ENCODE measurements at places on chromosomes 6 and 20.

GRCh38 chr6:68726337-68726736, 91.3 kb downstream of the ADGRB3 start:
- no peak for DNase-seq

- DNase-seq: no peak
These were observed 12.2 kb downstream of the ILRUN start for GRCh38 chr6:34684364-34684763.

GRCh38 chr20:50309280-50309763, 118.7 kb downstream of the CEBPB start:
- no peak for DNase-seq

DNA sequence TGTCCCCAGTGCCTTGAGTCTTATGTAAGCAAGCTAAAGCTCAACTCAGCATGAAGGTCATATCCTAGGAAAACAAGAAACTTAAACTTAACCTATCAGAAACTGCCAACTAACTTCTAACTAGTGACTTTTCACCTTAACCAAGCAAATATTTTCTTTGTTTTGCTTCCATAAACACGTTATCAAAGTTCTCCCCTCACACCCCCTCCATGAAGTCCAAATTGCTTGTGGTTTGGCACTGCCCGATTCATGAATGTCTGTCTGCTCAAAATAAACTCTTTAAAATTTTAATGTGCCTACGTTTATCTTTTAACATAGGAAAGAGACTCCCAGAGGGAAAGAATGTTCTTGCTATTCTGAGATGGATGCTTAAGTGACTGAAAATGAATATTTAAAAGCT, 34.9 kb downstream of the GSTA2 start:
- DNase-seq: no peak

DNA sequence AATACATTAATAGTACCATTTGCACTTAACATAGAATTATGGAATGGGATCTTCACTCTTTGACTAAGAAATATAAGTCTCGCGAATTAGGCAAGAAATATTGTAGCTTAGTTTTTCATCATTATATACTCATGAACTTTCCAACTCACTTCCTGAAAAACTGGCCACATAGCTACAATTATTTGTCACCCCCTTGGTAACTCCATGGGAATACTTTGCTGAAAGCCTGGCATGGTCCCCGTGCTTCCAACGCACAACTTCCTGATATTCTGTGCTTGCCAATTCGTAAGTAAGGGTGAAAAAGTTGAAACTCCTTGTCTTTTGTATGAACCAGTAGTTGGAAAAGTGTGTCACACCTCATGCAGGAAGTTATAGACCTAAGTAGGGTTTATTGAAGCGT, 23.7 kb upstream of the HLA-DQA1 start:
- no peak for DNase-seq

- no peak for DNase-seq
These were observed 79.0 kb upstream of the FYN start for GRCh38 chr6:111952274-111952673.

GRCh38 chr20:43963872-43964791, 49.5 kb downstream of the TOX2 start:
- no peak for DNase-seq

GRCh38 chr20:13331536-13331935, 110.5 kb downstream of the ISM1 start:
- DNase-seq: no peak

DNA sequence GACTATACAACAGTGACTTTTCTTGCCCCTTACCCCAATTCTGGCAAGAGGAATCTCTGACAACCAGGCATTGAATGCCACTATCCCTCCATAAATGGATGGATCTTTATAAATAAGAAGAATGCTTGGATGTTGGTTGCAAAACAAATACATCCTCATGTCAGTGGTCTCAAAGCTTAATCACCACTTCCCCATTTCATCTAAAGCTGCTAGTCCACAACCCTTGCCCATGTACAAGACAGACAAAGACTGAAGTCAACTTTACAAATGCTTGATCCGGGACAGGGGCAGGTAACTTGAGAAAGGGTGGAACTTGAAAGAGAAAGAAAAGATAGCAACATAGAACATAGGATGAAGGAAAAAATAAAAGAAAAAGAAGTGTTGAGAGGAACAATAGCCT, 540.5 kb upstream of the NOX3 start:
- DNase-seq: no peak

- DNase-seq: no peak
These were observed 18.9 kb upstream of the TRAF3IP2 start for GRCh38 chr6:111624401-111625098.

- DNase-seq: no peak
These were observed 67.2 kb upstream of the RNF24 start for GRCh38 chr20:4082406-4083097.

DNA sequence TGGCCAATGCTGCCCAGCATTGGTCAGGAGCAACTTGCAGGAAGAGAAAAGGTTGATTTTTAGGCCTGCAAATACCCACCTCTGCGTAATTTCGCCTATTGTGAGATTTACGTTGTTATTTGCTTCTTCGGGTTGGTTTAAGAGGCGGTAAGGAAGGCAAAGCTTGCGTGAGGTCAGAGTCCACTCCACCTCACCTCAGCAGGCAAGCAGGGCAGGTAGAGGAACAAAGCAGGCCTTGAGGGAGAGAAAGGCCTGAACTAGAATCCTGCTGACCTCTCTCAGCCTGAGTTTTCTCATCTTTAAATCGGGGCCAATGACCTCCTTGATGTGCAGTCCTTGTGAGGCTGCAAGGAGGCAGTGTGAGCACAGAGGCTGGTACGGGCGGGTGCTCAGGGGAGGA, 239.1 kb downstream of the CDC5L start:
- DNase-seq: no peak

GRCh38 chr6:113564371-113565171, 292.6 kb upstream of the MARCKS start:
- DNase-seq: no peak

DNA sequence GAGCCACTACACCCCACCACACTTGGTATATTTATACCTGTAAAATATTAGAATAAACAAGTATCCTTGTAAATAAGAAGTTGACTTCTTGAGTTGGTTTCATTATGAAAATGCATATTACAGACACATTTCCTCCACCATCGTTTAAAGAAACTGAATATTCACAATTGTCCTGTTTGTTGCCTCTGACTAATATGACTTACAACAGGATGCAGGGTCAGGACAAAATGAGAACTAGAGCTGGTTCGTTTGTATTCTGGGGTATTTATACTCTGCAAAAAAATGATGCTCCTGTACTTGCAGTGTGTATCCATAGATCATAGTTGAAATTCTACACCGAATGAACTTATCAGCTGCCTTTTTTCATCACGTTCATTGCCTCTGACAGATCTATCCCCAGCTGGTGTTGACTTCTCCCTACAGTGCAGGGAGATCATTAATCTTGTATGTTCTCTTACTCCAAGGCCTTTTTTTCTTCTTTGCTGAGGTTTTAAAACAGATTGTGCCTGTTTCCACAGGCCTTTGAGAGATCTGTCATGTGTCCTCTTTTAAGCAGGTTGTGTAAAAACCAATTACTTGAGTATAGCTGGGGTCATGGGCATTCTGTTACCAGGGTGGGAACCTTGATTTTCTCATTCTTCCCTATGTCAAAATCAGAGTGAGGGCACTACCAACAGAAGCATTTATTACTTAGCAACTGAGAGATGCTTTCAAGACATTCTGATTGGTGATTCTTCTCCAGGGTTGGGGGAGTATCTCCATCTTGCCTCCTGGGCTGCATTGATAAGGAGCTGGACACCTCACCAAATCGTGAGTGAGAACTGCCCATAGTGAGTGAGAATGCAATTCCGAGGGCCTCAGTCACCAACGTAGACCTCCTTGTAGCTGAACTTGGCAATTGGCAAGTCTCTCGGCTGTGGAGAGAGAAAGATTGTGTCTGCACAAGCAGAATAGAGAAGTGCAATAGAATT, 78.8 kb upstream of the CD83 start:
- no peak for DNase-seq

GRCh38 chr20:25038591-25039015, 19.3 kb downstream of the ACSS1 start:
- no peak for DNase-seq

- DNase-seq: no peak
These were observed 236.1 kb downstream of the TSHZ2 start for GRCh38 chr20:53208110-53208832.

DNA sequence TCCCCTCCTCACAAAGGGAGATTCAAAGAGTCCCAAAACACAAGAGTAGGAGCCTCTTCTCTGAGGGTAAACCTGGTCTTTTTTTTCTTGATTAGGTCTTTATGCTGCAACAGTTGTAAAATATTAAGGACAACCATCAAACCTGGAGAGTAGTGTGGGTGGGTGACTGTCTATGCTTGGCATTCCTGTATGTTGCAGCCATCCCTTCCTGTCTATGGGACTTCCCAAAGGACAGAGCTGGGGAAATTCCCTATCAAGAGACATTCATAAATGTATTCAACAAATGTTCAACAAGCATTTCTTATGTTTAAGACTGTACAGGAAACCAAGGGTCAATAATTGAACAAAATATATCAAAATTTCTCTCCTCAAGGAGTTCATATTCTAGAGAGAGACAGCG, 5.5 kb downstream of the BTN2A2 start:
- no peak for DNase-seq

- DNase-seq: no peak
These were observed 111.9 kb downstream of the TRIM27 start for GRCh38 chr6:28811873-28812272.

GRCh38 chr20:12012241-12013222, 94.8 kb downstream of the BTBD3 start:
- no peak for DNase-seq

DNA sequence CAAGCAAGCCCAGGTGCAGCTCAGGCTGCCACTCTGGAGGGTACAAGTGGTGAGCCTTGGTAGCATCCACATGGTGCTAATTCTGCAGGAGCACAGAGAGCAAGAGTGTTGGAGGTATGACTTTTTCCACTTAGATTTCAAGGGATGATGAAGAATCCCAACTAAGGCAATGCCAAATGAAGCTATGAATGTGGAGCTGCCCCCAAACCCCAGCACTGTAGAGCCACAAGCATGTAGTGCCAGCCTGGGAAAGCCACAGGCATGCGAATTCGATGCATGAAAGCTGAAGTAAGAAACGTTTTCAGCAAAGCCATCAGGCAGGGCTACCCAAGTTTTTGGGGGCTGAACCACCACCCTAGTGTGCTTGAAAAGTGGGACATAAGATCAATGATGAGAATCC, 251.1 kb downstream of the HAO1 start:
- no peak for DNase-seq
